ENCODE measurements at places on chromosomes 6 and 20.

GRCh38 chr6:126093108-126093507 is 106.8 kb downstream of the TRMT11 start:
- DNase-seq: no peak

DNA sequence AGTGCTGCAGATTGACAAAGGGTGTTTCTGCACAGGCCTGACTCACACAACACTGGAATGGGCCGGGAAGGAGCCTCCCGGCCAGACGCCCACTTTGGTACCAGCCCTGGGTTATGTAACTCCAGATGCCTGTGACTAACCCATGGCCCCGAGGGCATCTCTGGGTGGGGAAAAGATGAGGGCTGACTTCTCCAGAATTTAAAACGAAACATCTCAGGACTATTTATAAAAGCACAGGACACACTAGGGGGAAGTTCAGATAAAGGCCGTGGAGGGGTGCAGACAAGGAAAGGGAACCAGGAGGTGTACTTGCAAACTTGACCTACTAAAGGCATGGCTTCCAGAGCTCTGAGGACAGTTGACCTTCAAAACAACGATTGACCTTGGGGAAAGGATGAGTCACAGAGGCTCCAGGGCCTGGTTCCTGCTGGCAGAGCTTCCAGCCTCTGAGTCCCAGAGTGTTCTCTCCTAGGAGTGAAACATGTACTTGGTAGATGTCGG is 196.9 kb downstream of the NFATC2 start:
- DNase-seq: no peak

DNA sequence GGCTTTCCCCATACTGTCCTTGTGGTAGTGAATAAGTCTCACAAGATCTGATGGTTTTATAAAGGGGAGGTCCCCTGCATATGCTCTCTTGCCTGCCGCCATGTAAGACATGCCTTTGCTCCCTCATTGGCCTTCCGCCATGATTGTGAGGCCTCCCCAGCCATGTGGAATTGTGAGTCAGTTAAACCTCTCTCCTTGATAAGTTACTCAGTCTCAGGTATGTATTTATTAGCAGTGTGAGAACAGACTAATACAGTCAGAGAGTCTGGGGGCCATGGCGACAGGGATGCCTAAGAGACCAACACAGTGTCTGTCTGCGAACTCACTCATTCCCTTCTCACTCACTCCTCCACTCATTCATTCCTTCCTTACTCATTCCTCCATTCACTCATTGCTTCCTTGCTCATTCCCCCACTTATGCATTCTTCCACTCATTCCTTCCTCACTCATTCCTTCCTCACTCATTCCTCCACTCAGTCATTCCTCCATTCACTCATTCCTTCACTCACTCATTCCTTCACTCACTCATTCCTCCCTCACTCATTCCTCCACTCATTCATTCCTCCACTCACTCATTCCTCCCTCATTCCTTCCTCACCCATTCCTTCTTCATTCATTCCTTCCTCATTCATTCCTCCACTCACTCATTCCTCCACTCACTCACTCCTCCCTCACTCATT is 137.5 kb upstream of the AGPAT4 start:
- DNase-seq: no peak

DNA sequence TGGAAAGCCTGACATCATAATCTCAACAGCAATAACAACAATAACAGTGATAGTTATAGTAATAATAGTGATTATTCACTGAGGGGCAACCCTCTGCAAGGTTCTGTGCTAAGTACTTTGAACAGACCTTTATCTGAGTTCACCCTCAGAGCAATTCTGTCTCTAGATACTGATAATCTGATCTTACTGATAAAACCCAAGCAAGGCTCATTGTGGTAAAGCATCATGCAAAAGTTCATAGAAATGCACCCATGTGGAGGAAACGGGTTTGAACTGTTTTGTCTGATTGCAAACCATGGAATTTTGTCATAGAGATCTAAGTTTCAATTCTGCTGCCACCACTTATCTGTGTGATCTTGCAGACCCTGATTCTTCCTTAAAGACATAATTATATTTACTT is 1.3 kb upstream of the KIAA0408 start:
- DNase-seq: no peak

DNA sequence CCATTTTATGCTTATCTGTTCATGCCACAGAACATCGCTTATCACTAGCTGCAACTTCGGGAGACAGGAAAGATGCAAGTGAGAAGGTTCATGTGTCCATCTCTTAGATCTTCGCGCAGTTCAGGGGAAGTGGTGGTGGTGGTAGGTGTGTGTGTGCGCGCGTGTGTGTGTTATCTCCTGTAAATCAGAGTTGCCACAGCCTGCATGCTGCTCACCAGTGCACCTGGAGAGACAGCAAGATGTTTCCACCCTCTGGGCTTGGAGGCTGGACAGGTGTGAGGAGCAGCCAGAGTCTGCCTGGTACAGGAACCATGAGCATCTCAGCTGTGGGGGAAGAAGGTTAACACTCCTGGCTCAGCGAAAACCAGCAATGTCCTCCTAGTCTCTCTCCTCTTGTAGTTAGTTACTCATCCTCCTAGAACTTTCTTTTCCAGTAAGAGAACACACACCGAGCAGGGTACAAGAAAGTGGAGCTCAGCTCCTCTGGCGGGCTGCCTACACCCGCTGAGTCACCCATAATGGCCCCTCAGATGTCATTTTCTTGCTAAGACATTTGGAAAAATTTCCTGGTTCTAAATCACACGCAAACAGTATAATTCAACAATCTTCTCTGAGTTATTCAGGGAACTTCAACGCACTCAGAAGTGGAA is 5.1 kb upstream of the TUBB1 start:
- DNase-seq: no peak

- no peak for DNase-seq
These were observed 5.3 kb upstream of the CST7 start for GRCh38 chr20:24943731-24944130.

GRCh38 chr6:44067173-44068139 is 59.8 kb downstream of the MRPL14 start:
- DNase-seq: no peak

GRCh38 chr6:141580131-141580530 is 552.6 kb upstream of the GJE1 start:
- DNase-seq: no peak

GRCh38 chr6:52509281-52510212 is 67.3 kb downstream of the TRAM2 start:
- DNase-seq: no peak

DNA sequence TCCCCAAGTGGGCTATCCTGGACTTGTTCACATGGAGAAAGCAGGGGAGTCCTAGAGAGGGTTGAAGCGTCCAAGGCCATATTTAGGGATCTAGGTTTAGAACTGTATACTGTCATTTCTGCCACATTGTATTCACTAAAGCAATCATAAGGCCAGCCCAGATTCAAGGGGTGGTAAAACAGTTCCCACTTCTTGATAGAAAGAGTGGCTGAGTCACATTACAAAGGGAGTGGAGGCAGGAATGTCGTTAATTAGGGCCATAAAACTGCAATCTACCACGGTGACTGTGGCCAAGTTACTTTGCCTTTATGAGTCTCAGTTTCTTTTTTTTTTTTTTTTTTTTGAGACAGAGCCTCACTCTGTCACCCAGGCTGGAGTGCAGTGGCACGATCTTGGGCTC is 7.4 kb upstream of the UBR2 start:
- DNase-seq: no peak

DNA sequence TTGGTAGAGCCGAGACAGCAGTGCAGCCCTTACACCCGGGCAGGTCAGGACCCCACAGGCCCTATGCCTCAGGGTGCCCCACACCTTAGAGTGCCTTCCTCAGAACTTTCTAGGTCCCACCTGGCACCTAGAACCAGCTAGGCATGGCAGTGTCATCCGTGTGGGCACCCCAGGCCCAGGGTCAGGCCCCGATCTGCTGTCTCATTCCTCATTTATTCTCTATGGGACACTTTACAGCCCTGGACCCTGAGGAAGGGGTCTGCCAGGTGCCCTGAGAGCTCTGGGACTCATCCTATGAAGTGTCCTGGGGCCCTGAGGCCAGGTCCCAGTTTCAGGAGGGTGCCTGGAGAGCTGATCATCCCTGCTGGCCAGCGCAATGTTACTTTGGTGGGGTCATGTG is 8.1 kb upstream of the BPI start:
- DNase-seq: no peak

DNA sequence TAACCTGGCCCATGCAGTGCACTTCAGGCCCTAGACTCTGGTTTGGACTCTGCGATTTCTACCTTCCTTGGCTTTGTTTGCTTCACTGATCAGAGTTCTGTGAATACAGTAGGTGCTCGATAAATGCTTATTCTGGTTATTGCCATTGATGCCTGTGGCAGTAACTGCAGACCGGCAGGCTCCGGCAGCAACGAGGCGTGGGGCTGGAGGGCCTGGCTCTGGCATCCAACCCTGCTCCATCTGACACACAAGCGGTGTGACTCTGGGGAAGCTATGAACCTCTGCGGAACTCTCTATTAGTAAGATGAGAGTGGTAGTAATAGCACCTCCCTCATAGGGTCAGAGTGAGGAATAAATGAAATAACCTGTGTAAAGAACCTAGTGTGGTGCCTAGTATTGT is 66.1 kb downstream of the PLG start:
- DNase-seq: no peak

DNA sequence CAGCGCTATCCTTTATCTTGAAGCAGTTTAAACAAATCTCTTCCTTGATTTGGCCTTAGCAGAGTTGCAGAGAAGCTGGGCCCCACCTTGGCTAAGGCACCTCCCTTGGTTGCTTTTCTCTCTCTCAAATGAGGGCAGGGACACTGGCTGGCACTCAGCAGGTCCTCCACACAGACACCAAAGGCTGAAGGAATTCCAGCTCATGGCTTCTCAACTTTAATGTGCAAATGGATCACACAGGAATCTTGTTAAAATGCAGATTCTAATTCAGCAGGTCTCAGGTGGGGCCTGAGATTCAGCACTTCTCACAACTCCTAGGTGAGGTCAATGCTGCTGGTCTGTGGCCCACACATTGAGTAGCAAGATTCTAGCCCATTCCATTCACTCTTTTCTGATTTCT is 25.7 kb downstream of the RIMS4 start:
- DNase-seq: no peak

DNA sequence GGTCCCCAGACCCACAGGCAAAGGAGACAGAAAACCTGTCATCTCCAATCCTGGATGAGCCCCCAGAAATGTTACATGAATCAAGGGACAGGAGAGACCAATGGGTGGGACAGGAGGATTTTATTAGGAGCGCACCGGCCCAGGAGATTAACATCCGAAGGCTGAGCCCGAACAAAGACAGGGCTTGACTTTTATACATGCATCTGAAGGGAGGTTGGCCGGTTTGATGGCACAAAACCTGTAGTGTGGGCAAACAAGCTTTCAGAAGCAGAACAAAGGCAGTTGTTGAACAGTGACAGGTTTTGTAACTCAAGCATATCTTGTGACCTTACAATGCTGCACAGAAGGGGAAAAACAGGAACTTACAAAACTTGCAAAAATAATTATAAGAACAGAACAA is 83.9 kb upstream of the GPR6 start:
- no peak for DNase-seq

DNA sequence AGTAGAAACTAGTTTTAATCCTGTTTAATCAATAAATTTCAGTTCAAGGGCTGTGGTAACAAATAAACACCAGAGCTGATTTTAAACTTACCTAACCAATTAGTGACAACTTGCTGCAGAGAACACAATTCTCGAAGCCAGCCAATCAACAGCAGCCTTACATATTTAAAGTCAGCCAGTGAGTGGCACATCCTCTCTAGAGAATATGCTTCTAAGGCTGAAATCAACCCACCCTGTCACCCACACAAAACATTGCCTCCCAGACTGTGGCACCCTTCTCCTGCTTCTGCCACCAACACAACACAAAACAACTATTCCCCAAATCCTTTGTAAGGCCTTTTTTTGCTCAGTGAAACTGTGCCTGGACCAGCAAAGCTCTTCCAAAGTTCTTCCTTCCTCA is 306.0 kb downstream of the EYA4 start:
- no peak for DNase-seq

DNA sequence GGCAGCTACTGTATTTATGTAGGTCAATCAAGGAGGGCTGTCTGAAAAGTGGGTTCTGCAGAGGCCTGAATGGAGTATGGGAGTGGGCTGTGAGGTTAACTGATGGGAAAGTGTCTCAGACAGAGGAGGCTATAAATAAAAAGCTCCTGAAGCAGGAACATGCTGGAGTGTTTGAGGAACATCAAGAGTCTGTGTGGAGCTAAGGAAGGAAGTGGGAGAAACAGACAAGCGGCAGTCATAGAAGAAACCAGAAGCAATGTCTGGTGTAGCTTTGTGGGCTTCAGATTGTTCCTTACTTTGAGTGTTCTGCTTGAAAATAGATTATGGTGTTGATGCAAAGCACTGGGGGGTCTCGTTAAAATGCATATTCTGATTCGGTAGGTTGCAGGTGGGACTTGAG is 101.5 kb upstream of the OGFRL1 start:
- no peak for DNase-seq

DNA sequence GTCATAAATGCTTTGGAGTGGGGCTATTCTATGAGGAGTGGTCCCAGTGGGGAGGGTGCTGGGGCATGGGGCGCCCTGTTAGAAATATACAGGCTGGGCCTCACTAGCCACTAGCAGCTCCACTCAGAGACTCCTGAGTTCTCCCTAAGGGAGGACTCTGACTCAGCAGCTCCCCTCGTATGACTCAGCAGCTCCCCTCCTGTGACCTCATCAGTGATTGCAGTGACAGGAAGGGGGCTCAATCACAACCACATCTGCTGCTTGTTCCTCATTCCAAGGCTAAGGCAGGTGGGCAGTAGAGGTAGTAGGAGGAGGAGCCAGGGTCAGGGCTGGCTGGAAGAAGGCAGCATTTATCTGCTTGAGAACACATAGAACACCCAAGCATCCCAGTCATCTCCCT is 73.7 kb downstream of the PRND start:
- DNase-seq: no peak

DNA sequence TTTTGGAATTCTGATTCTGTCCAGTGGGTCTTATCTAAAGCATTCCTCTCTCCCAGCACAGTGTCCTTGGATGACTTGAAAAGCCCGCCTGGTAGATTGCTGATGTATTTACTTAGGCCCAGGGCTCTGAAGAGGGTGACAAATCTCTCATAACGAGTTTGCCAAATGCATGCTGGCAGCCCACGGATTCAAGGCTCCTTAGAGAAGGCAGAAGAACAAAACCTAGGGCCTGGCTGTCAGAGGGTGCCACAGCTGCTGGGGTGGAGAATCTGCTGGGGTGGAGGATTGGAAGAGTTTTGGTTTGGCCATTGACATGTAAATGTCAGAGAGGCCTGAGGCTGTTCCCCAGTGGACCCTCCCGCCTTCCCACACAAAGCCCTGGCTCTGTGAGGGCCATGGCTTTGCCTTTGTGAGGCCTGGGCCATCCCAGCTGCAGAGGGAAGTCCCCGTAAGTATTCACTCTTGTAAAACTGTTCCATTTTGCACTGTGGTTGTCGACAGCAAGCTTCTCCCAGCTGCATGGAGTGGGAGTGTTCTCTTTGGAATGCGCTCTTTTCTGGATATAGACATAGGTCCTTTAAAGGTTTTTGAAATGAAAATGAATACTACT is 50.3 kb downstream of the ANKRD6 start:
- DNase-seq: no peak

GRCh38 chr20:48293671-48294070 is 508.4 kb upstream of the SULF2 start:
- no peak for DNase-seq

GRCh38 chr6:159301810-159302593 is 132.8 kb downstream of the FNDC1 start:
- DNase-seq: no peak

Measured in activated naive CD4-positive, alpha-beta T cell treated with anti-CD3 and anti-CD28 coated beads, Interleukin-2, amount 50 U/mL, for 16 hours (primary cell).